NCI-H1417 (cell line): ENCODE measurements at places on chromosomes 5 and 9.
A peak's percentile ranks its signal among the peaks of the same experiment; 100 is the strongest.

DNA sequence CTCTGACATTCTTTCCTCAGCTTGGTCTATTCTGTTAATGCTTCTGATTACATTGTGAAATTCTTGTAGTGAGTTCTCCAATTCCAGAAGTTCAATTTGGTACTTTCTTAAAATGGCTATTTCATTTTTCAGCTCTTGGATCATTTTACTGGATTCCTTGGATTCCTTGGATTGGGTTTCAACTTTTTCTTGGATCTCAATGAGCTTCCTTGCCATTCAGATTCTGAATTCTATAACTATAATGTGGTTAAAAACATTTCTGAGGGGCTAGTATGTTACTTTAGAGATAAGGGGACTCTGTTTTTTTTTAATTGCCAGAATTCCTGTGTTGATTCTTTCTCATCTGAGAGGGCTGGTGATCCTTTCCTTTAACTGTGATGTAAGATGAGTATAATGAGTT is 136.4 kb downstream of the MCTP1 start:
- DNase-seq: no peak

DNA sequence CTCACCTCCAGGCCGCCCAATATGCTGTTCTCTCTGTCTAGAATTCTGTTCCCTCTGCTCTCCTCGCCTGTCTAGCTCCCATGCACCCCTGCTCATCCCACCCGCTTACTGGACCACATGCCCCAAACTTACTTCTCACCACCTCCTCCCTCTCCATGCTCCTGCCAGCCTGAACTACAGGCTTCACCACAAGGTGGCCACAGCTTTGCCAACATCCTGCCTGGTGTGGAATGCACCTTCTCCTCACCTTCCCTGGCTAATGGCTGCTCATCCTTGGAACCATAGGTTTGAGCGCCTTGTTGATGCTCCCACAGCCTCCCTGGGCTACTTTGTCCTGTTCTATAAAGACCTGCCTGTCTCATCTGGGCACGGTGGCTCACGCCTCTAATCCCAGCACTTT is 9.6 kb downstream of the LAMC3 start:
- no peak for DNase-seq

DNA sequence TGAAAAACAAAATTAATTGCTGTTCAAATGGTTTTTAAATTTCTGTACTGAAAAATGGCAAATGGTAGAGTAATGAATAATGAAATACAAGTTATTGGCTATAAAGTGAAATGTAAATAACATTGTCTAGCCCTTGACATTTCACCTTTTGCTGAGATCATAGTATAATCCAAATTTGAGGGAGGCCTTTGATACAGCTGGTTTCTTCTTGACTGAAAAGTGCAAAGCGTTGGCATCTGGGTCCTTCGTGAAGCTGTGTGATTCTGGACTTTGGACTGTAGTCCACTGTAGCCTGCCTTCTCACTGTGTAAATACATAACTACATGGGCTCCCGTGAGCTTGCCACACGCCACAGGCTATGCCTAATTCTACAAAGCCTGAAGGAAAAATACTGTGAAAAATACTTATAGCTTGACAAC is 52.3 kb downstream of the ARHGEF28 start:
- DNase-seq: no peak

DNA sequence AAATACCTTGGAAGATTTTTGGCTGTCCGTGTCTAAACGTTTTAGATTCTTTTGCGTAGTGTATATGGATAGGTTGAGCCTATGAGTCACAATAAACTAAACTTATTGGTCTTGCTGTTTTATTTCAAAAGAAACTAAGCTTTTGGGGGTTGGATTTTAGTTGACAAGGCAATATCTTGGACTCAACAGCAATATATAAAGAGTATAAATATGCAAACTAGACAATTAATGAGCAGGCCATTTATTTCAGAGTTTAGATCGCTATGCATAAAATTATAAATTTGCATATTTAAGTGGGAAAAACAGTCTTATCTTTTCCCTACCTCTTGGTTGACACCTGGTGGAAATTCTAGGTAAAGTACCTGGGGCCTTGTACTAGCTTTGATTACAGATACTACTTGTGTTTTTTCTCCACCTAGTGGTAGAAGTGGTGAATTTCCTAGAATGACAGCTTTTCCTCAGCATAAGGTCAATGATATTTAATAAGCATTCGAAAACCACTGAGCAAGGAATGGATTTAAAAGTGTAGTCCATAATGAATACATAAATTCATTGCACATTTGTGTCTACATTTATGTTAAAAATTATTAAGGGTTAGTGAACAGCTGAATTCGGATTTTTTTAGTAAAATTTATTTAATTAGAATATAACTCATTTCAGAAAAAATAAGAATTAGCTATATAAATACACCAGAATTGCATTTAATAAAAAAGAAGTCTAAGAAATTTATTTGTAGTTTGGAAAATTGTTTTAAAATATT is 1.7 kb upstream of the ARRDC3 start:
- peak; percentile 62 for DNase-seq

DNA sequence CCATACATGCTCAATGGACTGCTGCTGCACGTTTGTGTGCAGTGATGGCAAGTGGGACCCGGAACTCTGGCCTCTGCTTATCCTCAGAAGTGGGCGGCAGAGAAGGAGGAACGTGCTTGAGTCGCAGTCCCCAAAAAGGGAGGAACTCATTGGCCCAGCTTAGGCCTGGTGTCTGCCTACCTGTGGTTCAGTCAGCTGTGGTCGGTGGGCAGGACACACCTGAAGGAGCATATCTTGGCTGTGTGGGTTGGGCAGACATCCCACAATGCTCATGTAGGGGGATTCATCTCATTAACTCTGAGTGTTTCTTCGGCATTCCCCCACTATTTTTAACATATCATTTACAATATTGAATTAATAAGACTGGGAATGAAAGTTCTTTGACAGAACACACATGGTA is 122.9 kb upstream of the IL12B start:
- DNase-seq: no peak

- DNase-seq: no peak
Measured at GRCh38 chr9:109699019-109699418, 81.0 kb upstream of the PALM2AKAP2 start.
